ENCODE measurements at places on chromosomes 2 and 18.

DNA sequence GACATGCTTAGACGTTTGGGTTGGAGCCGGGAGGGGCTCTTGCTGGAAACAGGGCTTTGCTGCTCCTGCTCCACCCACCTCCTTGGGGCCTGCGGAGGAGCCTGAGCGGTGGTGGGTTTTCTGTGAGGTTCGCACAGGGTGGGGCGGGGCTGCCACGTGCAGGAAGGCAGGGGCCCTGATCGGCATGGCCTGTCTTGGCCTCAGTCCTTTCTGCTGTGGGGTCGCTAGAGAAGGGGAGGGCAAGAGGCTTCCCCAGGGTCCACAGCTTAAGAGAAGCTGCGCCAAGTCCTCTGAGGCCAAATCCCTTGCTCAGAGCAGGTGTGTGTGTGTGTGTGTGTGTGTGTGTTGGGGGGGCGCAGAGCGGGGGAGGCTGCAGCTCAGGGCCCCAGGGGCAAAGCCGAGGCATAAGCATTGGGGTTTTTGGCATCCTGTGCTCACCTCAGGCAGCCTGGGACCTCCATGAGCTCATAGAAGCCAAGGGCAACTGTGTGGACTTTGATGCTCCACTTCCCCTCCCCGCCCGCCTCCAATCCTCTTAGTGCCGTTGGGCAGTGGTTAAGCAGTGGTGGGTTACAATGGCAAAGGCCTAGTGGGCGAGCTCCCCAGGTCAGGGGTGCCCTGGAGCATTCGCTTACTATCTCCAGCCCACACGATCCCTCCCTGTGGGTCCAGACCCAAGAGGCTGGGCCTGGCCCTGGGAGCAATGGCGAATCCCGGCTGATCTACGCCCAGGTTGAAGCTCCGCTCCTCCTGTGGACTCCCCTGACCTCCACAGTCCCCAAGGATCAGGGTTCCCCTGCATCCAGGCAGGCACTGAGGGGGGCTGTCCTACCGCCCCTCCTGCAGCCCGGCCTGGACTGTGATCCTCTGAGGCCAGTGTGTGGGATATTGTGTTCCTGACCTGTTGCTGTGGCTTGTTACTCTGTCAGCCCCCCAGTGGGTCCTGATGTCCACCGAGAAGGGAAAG is 28.9 kb downstream of the TOGARAM2 start:
- DNase-seq = no peak

DNA sequence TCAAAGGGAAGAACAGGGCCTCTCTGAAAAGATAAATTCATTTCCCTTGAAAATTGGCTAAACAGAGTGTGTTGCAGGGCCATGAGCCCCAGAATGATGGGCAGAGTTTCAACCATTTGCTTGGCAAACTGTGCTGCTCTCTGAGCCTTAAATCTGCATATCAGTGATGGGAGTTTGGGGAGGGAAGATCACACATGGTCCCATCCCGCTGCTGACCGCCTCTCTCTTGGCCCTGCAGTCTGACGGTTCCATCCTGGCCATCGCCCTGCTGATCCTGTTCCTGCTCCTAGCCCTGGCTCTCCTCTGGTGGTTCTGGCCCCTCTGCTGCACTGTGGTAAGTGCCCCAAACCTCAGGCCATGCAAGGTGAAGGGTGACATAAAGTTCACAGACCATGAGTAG is 139.0 kb downstream of the ANTXR1 start:
- no peak for DNase-seq

- DNase-seq = no peak
Measured at GRCh38 chr2:106063181-106063580, 130.9 kb downstream of the UXS1 start.

- DNase-seq = no peak
Measured at GRCh38 chr2:33246432-33246831, 230.0 kb upstream of the RASGRP3 start.

GRCh38 chr2:168700615-168701245 is 101.7 kb upstream of the NOSTRIN start:
- DNase-seq = no peak

- DNase-seq = no peak
Measured at GRCh38 chr2:111022633-111023032, 98.1 kb upstream of the BCL2L11 start.

DNA sequence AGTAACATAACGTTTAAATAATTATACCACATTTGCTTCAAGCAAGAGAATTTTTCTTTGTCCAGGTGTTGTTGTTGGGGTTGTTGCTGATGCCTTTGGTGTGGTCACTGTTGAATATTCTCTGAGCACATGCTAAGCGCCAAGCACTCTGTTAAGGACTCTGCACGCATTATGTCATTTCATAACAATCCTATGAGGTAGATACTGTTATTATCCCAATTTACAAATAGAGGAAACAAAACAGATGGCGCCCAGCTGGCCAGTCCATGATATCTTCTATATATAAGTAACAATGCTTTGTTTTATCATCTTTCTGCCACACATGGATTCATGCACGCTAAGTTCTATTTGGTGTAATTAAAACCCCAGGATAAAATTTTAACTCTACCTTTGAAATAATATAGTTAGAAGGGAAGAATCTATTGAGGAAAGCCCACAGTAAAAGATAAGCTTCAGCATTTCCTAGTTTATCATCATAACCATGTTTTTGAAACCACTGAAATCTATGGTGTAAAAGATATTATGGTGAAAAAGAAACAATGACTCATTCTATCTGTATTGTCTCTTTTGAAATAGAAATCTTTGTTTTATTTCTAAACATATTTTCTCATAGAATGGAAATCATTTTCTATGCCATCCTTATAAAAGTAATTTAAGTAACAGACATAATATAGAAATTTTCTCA is 199.7 kb downstream of the PID1 start:
- DNase-seq = no peak

- DNase-seq = no peak
Measured at GRCh38 chr2:45833968-45834344, 182.5 kb downstream of the PRKCE start.

GRCh38 chr2:162072976-162073887 is 783 bp downstream of the DPP4 start:
- no peak for DNase-seq

- DNase-seq = no peak
Measured at GRCh38 chr2:38649176-38649728, 16.7 kb upstream of the GALM start.

- no peak for DNase-seq
Measured at GRCh38 chr2:103346780-103347179, 584.9 kb downstream of the TMEM182 start.

GRCh38 chr18:3081584-3081991 is 68.6 kb upstream of the LPIN2 start:
- DNase-seq = no peak

GRCh38 chr2:98615481-98615880 is 7.1 kb downstream of the UNC50 start:
- no peak for DNase-seq

DNA sequence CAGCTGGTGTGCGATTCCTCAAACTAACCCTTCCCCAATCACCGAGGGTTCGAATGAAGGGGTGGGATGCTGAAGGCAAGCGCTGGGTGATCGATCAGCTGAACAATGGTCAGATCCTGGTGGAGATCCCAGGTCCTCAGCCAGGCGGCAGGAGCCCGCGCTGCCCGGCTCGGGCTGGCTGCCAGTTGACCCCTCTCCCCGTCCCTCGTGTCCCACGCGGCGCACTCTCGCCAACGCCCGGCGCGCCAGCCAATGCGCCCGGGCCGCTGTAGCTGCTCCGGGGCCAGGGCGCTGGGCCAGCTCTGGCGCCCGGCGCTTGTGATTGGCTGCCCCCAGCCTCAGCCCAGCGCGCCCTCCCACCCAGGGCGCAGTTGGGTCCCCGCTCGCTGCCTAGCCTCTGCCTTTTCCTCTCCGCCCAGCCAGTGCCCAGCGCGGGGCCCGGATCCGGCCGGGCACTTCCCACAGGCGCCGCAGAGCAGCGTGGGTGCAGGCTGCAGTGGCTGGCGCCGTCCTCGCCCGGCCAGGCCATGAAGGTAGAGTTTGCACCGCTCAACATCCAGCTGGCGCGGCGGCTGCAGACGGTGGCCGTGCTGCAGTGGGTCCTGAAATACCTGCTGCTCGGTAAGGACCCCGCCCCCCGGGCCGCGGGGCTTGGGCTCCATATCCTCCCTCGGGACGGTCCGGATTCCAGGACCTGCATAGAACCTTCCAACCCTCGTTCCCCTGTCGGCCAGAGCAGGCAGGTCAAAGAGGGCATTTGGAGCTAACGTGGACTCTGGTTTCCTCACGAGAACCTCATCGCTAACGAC is at the start of gene MOGAT1:
Gene MOGAT1 (plus strand): TSS at position 400 of the 809 bp plus-strand sequence. CDS start 128 bp downstream, at position 528.
- peak; percentile 54 for DNase-seq

DNA sequence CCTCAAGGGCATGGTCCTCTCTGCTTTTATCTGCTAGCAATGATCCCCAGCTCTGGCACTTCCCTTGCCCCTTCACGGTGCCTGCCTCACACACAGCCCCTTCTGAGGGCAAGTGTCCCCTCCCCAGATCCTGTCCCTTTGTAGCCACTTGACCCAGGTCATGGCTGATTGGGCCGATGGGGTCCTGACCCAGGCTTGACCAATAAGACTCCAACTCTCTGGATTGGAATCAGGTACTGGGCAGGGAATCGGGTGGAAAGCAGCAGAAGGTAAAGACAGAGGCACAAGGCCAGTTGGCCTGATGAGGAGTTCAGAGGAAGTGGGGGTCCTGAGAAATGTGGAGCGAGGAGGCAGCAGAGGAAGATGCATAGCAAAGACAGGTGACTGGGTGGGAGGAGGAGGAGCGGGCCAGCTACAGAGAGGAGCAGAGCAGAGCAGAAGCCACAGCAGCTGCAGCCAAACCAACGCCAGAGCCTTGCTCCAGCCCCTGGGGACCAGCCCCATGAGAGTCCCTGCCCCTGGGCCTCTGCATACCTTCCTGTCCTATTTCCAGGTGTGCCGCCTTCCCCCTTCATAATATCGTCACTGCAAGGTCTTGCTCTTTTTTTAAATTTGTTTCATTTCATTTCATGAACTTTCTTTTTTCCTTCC is 39.1 kb downstream of the CAPN13 start:
- no peak for DNase-seq

GRCh38 chr18:23853448-23854195 is 160.9 kb upstream of the TTC39C start:
- no peak for DNase-seq

GRCh38 chr2:88296247-88296646 is 126.1 kb downstream of the THNSL2 start:
- no peak for DNase-seq

GRCh38 chr2:203734276-203734983 is 28.0 kb downstream of the CD28 start:
- DNase-seq = no peak

DNA sequence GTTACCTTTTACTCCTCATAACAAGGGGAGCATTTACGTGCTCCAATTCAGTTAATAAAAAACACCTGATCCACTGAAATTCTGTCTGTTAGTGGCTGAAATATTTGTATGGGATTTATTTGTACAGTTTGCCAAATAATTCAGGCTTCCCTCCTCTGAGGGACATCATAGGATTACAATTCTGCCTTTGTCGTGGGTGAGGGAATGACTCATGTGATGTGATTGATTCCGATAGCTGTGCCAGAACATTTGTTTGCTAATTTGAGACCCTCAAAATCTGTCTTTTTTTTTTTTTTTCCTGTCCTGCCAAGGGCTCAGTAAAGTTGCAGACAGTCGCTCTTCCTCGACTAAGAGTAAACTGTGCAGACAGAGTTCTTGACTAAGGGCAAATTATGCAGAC is 612.6 kb upstream of the CDH2 start:
- DNase-seq = peak; percentile 33

GRCh38 chr18:12520442-12520992 is 112.8 kb downstream of the PRELID3A start:
- peak; percentile 22 for DNase-seq

GRCh38 chr18:51171223-51171622 is 26.3 kb downstream of the MEX3C start:
- DNase-seq = no peak

DNA sequence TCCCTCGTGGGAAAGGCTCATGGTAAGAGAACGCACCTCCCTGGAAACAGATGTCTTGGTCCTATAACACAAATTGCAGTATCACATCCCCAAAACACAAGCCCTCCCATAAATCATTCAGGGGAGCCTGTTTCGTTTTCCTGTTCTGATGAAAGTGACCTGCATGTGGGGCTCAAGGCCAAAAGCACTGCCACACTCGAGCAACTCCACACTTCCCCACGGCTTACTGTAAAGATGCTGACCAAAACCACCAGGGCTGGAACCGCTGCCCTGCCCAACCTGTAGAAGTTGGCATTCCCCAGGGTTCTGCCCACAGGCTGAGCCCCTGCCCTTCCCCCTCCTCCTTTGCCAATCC is 139.7 kb downstream of the BCL11A start:
- no peak for DNase-seq

DNA sequence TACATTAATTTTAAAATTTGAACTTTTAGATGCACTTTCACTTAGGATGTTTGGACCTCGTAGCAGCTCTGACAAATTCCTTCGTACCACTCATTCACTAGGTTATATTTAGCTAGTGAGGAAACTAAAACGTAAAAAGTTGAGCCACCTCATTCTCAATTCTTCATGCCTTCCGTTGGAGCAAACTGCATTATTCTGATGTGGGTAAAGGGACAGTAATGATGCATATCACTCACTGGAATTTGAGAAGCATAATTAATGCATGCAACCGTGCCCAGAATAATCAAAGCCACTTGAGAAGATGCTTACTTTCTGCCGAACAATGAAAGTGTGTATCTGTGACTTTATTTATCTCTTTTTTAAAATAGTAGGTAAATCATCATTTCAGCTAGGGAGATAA is 2.2 kb downstream of the CNOT9 start:
- no peak for DNase-seq

DNA sequence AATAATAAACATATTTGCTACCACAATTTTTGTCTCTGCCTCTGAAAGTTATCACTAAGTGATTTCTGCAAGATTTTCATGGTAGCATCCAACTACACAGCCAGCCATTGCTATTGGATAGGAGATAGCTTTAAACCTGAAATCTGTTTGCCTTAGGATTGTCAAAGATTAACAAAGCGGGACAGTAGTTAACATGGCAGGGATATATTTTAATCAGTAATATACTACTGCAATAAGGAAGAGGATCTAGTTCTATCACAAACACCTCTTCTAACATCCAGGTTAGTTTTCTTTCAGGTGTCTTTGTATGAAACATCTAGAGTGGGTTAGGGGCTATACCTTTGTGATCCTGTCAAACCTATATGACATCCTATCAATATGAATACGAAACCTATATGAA is 641.3 kb downstream of the DPP10 start:
- no peak for DNase-seq

- no peak for DNase-seq
Measured at GRCh38 chr2:124289615-124290014, 264.5 kb downstream of the CNTNAP5 start.

DNA sequence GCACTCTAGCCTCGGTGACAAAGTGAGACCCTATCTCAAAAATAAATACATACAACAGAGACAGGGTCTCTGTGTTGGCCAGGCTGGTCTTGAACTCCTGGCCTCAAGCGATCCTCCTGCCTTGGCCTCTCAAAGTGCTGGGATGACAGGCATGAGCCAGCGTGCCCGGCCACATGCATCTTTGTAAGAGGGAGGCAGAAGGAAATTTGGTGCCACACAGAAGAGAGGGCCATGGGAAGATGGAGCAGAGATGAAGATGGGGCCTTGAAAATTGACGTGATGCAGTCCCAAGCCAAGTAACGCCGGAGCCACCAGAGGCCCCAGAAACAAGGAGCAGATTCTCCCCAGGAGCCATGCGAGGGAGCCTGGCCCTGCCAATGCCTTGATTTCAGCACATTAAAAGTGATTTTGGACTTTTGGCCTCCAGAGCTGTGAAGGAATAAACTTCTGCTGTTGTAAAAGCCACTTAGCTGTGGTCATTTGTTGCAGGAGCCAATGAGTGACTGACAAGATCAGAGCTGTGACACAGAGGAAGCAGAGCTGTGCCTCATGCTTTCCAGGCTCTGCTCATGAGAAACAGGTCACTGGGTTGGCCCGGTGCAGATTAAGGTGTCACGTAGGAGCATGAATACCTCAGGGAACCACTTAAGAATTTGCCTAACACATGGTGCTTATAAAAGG is 2.7 kb upstream of the SLC66A2 start:
- no peak for DNase-seq
